ENCODE measurements at places on chromosomes 5 and 9.

- no peak for DNase-seq
These were observed 21.8 kb downstream of the QRFP start for GRCh38 chr9:130874783-130875182.

GRCh38 chr5:154865466-154866184 is 7.2 kb downstream of the CNOT8 start:
- DNase-seq: no peak

GRCh38 chr9:70406434-70406862 is 8.0 kb downstream of the KLF9 start:
- DNase-seq: no peak

GRCh38 chr9:89745601-89746376 is 141.0 kb downstream of the GADD45G start:
- DNase-seq: no peak

GRCh38 chr5:172610643-172611042 is 30.4 kb upstream of the NEURL1B start:
- no peak for DNase-seq

Measured in activated CD8-positive, alpha-beta memory T cell treated with anti-CD3 and anti-CD28 coated beads for 24 hours (primary cell).